ENCODE measurements at places on chromosomes 6 and 20.

- no peak overlapping the region for H3K4me3 ChIP-seq
- H3K27me3 ChIP-seq: no peaks in the 10 kb centered on the region
- no peak overlapping the region for H3K27ac ChIP-seq
Measured at GRCh38 chr6:37889486-37889885, 70.0 kb downstream of the ZFAND3 start.

DNA sequence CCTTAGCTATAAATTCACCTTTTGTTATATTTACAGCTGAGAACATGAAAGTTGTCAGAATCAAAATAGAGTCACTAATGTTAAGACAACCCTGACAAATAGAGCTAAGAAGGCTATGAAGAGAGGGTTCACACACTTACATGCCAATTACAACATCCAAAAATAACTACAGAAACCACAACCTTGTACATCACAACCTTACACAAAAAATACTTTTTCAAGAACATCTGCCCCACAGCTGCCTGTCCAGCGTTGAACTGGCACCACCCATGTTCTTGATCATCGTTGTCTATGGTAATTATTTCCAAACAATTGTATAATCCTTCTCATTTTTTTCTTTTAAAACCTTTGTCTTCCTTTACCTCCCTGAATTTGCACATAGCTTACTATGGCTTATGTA lies 231.2 kb upstream of the FKBP1C start:
- H3K27ac ChIP-seq: no peak overlapping the region
- H3K4me3 ChIP-seq: no peak overlapping the region
- H3K27me3 ChIP-seq: no peaks in the 10 kb centered on the region
- no peak for DNase-seq
- H3K36me3 ChIP-seq: no peaks in the 10 kb centered on the region
- H3K4me1 ChIP-seq: no peaks in the 10 kb centered on the region

- H3K4me3 ChIP-seq: no peak overlapping the region
Measured at GRCh38 chr6:95517568-95517967, 59.8 kb upstream of the MANEA start.

- no peaks in the 10 kb centered on the region for H3K27me3 ChIP-seq
- no peak overlapping the region for H3K4me3 ChIP-seq
- peaks cover 2% of the 10 kb centered on the region for H3K4me1 ChIP-seq
Measured at GRCh38 chr6:46251583-46252339, 81.0 kb upstream of the ENPP5 start.

DNA sequence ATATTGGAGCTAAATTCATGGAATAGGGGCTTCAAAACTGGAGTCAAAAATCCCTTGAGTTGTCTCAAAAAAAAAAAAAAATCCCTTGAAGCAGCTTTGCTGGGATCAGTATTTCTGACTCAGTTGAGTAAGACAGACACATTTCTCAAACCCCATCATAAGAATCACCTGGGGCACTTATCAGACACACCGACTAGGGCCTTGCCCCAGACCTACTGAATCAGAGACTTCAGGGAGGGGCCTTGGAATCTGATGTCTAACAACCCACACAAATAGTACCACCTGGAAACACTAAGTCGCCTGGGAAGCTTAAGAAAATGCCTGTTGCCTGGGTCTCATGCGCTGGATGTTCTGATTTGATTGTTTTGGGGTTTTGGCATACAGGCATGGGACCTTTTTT lies 44.9 kb upstream of the RNF144B start:
- no peak overlapping the region for H3K27ac ChIP-seq
- H3K4me1 ChIP-seq: peaks cover 12% of the 10 kb centered on the region
- H3K27me3 ChIP-seq: no peaks in the 10 kb centered on the region
- no peaks in the 10 kb centered on the region for H3K36me3 ChIP-seq
- no peak for DNase-seq
- H3K4me3 ChIP-seq: no peak overlapping the region

- no peak overlapping the region for H3K27ac ChIP-seq
- no peak overlapping the region for H3K4me3 ChIP-seq
- no peaks in the 10 kb centered on the region for H3K27me3 ChIP-seq
- H3K4me1 ChIP-seq: no peaks in the 10 kb centered on the region
Measured at GRCh38 chr6:74018825-74019224, 322.8 kb downstream of the CD109 start.

GRCh38 chr6:35725721-35726438 lies 11.0 kb upstream of the ARMC12 start:
- peak overlapping the region; percentile 16 for H3K27ac ChIP-seq
- H3K27me3 ChIP-seq: peaks cover 11% of the 10 kb centered on the region
- DNase-seq: no peak
- H3K36me3 ChIP-seq: no peaks in the 10 kb centered on the region
- H3K4me3 ChIP-seq: no peak overlapping the region

GRCh38 chr6:160386869-160387530 lies 38.8 kb downstream of the SLC22A3 start:
- H3K27me3 ChIP-seq: peaks cover 2% of the 10 kb centered on the region
- no peak for DNase-seq
- H3K36me3 ChIP-seq: no peaks in the 10 kb centered on the region
- no peak overlapping the region for H3K27ac ChIP-seq
- no peaks in the 10 kb centered on the region for H3K4me1 ChIP-seq
- H3K4me3 ChIP-seq: no peak overlapping the region

All from mesothelial cell of epicardium (in vitro differentiated cells).